Stimulated activated CD4-positive, alpha-beta T cell treated with anti-CD3 and anti-CD28 coated beads, TNF-alpha, amount 100 ng/mL, for 48 hours (primary cell): ENCODE measurements at places on chromosomes 3 and 15.

DNA sequence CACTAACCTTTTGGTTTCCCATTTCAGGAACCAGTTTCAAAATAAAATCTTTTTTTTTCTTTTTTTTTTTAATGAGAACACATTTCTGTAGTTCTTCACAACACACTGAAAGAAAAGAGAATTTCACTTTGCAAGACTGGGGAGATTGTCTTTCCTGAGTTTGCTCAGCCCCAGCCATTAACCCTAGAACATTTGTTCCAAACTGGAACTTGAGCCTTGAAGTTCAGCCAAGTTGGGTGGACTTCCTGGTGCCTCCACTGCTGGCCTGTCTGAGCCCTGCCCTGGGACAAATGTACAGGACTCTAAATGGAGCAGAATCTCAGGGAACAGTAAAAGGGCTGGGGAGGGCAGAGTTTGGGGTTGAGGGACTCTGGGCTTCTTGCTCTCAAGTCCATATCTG is 196.4 kb upstream of the LPP start:
- DNase-seq, result no peak

DNA sequence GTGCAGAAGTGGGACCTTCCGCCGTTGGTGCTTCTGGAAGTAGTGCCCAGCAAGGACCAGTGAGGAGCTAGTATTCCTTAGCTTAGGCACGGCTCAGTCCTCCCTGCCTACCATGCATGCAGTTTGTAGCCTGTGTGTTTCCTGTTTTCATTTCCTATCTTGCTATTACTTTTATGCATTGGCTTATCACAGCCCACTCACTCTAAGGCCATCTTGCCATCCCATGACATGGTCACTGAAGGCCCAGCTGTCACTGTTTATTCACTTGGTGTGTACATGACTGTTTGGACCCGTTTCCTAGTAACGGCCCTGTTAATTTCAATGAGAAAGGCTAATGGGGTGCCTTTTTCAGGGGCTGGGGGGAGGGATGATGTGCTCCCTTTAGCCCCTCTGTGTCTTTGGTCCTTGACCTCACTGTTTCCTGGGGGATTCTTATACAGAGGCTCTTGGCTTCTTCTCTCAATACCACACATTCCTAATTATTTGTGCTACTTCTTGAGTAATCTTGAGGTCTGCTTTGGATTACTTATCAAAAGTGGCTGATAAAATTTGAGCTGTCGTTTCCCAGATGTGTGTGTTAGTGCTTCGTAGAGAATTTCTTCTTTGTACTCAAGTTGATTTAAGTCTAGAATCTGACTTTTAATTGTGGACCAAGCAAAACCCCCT is 24.5 kb upstream of the TRAK1 start:
- DNase-seq, result no peak

DNA sequence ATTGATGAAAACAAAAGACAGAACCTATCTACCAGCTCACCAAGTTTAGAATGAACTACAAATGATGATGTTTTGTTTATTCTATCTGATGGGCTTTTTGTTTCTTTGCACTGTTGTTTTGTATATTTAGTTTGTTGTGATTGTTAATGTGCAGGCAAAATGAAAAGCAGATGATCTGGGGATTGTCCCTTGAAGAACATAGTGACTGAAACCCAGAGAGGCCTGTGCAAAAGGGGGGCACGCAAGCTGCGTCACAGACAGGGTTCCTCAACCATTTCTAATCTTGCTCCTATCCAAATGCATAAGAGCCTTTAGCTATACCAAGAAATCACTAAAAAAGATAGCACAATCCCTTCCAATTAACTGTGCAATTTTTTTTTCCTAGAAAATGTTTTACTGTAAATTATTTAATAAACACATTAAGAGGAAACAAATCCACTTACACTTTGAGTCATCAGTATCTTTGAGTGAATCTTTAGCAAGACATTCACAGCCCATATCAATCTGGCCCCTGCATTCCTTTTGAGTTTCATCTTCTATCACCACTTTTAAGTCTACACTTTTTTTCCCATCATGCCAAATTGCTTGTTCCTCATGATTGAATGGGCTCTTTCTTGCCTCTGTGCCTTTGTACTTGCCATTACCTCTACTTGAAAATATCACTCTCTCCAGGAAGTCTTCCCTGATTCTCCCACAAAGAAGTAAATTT is 220.3 kb downstream of the ATP8B4 start:
- no peak for DNase-seq

- DNase-seq, result no peak
Observed at GRCh38 chr3:62558549-62559112, 185.3 kb upstream of the FEZF2 start.

GRCh38 chr3:48855681-48856447 is 8.2 kb upstream of the PRKAR2A start:
- DNase-seq, result no peak

- DNase-seq, result no peak
Observed at GRCh38 chr3:187685948-187686347, 15.8 kb upstream of the SST start.

DNA sequence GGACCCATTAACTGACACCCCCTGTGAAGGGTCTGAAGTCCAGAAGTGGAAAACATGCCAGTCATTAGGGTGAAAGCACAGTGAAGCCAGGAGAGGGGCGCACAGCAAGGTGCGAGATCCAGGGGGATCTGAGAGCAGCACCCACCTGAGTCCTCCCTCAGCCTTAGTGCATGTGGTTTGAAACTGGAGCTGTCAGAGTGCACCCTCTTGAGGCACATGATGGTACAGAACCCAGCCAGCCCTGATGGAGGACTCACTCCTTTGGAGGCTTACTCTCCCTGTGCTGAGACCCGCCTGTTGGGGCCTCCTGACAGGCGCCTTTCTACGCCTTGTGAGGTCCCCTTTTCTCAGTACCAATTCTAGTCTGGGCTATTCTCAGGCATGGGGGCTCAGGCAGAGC is 77.8 kb downstream of the IL20RB start:
- DNase-seq, result no peak

GRCh38 chr15:61132211-61132610 is 96.9 kb downstream of the RORA start:
- no peak for DNase-seq

- DNase-seq, result no peak
Observed at GRCh38 chr15:88204584-88204983, 52.0 kb downstream of the NTRK3 start.

- DNase-seq, result no peak
Observed at GRCh38 chr15:71103102-71103676, 12.1 kb upstream of the THSD4 start.

DNA sequence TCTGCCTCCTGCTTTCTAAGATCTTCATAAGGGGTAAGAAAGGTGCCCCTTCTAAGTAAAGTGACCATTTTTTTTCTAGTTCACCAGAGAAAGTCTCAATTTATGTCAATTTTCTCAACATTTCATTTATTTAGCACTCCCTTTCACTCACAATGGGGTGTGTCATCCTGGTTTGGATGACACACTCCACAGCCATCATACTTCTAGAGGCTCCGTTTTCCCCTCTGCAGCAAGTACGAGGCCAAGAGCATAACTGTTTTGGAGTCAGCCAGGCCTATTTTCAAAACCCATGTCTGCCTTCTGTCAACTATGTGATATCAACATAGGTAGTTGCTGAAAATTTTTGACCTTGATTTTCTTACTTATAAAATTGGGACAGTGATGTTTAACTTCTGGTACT is 703.2 kb downstream of the NLGN1 start:
- no peak for DNase-seq

- no peak for DNase-seq
Observed at GRCh38 chr15:78321786-78322185, 18.4 kb upstream of the CRABP1 start.

GRCh38 chr3:165852191-165852590 is 15.0 kb upstream of the BCHE start:
- no peak for DNase-seq

- no peak for DNase-seq
Observed at GRCh38 chr3:146780251-146780650, 175.1 kb upstream of the PLSCR5 start.

DNA sequence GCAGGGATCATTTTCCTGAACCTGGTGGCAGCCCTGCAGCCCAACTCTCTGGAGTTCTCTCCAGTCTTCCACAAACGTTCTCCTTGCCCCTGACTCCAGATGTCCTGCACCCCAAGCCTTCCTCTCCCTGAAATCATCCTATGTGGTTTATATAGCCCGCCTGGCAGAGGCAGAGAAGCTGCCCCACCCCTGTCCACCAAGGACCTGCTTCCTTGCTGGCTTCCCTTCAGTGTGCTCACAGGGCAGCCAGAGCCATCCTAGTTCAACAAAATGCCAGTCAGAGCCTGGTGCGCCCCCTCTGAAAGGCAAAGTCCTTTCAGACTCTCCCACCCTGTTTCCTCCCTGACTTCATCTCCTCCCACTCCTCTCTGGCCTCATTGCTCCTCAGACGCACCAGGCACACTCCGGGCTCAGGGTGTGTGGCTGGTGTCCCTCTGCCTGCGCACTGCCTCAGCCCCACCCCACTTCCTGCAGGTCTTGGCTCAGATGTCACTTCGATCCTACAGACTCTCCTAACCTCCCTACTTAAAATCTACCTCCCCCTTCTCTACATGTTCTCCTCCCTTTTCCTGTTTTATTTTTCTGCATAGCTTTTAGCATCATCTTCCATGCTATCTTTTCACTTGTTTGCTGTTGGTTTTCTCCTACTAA is 5.9 kb downstream of the KBTBD13 start:
- DNase-seq, result no peak

GRCh38 chr3:56700151-56700550 is 17.1 kb upstream of the TASOR start:
- DNase-seq, result no peak

GRCh38 chr3:78015856-78016255 is 976.0 kb downstream of the ROBO2 start:
- no peak for DNase-seq

GRCh38 chr3:172313671-172314070 is 134.6 kb downstream of the GHSR start:
- no peak for DNase-seq

GRCh38 chr15:90970274-90970673 is 15.6 kb downstream of the RCCD1 start:
- DNase-seq, result no peak

GRCh38 chr3:149783576-149783975 is 8.8 kb downstream of the ANKUB1 start:
- DNase-seq, result no peak

DNA sequence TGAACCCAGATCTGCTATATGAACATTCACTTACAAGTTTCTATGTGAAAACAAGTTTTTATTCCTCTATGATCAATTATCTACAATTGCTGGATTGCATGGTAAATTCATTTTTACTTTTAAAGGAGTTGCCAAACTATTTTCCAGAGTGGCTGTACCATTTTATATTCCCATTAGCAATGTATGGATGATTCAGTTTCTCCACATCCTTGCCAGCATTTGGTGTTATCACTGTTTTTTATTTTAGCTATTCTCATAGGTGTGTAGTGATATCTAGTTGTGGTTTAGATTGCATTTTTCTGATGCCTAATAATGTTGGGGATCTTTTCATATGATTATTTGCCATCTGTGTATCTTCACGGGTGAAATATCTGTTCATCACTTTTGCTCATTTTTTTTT is 78.3 kb downstream of the APBA2 start:
- no peak for DNase-seq

GRCh38 chr3:108006077-108006771 is 84.6 kb downstream of the CD47 start:
- DNase-seq, result no peak

DNA sequence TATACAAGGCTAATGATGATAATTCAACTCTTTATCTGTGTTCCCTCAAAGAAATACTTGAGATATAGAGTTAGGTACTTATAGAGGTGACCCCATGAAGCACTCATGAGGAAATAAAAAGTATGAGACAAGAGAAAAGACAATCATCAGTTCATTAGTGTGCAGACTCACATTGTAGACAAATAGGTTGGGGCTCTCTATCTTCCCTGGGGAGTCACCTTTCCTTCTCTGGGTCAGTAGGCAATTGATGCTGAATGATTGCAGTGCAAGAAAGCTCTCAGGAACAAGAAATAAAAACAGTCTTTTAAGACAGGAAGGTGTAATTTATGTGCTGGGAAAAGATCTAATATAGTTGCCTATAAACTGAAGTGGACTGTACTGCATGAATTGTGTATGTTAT is 1357.6 kb upstream of the EPHA6 start:
- no peak for DNase-seq

DNA sequence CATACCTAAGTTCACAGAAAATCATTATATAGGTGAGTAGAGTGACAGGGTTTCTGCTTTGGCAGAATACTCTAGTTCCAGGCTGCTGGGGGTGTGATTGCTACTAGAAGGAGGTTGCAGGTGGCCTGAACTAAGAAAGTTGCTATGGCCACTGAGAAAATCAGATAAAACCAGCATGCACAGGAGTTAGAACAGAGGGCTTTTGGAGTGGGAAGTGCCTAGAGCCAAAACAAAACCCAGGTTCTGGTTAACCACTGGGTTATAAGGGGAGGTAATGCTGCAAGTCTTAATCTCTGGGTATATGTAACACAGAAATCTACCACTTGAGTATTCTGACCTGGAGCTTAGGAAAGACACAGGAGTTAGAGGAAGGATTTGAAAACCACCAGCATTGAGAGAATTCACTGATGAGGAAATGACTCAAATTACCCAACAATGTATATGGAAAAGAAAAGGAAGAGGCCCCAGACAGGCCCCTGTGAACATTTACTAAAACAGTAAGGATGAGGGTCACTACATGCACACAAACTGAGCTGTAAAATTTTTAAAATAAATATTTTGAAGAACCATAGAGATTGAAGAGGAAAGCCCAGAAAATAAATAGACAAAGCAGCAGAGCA is 60.0 kb downstream of the PLOD2 start:
- DNase-seq, result no peak

DNA sequence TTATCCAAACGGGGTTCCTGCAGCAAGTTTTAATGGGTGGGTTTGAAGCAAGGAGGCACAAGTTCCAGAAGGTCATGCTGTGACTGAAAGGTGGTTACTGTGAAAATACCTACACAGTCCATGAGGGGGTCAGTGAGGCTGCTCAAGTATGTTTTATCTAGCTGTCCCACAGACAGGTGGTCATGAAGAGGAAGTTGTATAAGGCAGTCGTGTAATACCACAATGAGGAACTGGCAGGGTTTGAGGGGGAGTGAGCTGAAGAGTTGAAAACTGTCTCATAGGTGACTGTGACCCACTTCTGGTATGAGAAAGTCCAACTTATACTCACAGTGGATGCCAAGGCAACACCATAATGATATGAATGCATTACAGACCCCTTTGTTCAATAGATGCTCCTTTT is 856.8 kb downstream of the OTOL1 start:
- DNase-seq, result no peak

DNA sequence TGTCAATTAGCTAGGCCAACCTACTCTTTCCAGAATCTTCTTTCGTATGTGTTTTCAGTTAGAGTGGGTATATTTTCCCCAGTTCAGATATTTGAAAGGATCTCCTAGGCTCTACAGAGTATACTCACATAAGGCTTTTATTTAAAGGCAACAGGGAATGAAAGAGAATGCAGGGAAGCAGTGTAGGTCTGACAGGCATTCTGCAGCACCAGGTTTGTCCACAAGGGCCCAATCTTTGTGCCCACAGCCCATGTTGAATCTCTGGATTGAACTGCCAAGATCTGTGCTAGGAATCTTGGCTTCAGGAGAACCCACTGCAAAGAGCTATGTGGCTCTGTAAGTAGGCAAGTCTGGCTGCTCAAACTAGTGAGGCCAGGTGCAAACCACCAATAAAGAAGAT is 24.2 kb upstream of the GALNT15 start:
- DNase-seq, result no peak

- no peak for DNase-seq
Observed at GRCh38 chr15:73485372-73485771, 42.4 kb downstream of the REC114 start.

GRCh38 chr3:99236576-99236975 is 335.1 kb upstream of the DCBLD2 start:
- DNase-seq, result no peak
